ENCODE measurements at places on chromosomes 5 and 9.

DNA sequence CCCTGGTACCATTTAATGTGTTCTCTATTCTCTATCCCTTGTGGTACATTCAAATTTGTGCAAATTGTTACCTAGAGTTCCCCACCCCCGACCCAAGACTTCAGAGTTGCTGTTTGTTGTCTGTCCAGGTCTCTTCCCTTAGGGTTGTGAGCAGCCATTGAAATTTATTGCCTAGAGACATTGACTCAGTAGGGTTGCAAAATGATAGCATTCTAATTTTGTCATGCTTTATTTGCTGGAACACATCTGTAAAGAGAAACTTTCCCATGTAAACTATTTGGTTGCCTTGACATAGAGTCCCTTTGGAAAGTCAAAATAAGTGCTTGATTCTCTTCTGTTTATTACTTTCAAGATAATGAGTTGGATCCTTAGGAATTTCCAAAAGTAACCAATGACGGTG lies 91.7 kb upstream of the KLF9 start:
- no peak for DNase-seq

GRCh38 chr5:135876146-135876545 lies 19.5 kb downstream of the IL9 start:
- DNase-seq, result no peak

GRCh38 chr5:51732304-51732703 lies 349.1 kb downstream of the ISL1 start:
- no peak for DNase-seq

GRCh38 chr5:159218595-159219023 lies 9.3 kb upstream of the RNF145 start:
- DNase-seq, result no peak

- no peak for DNase-seq
Observed at GRCh38 chr5:83844449-83845068, 123.9 kb upstream of the HAPLN1 start.

GRCh38 chr5:34791761-34792244 lies 47.2 kb upstream of the TTC23L start:
- no peak for DNase-seq

GRCh38 chr5:145780982-145781381 lies 54.2 kb downstream of the PRELID2 start:
- no peak for DNase-seq

GRCh38 chr9:98380065-98380681 lies 124.7 kb upstream of the TBC1D2 start:
- DNase-seq, result no peak

DNA sequence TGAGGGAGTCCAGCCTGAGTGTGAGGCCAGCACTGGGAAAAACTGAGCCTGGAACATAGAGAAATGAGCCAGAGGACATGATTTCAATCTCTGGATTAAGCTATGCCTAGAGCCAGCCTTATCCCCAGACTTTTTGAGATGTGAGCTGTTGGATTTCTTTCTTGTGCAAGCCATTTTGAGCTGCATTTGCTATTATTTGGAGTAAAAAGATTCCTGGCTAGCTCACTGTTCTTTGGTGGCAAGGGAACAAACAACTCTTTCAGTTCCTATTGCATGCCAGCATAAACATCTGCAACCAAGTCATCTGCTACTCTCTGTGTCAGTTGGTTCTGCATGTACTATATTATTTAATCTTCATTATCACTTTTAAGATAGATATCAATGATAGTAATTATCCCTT lies 70.1 kb upstream of the MAN2A1 start:
- no peak for DNase-seq

GRCh38 chr9:136394312-136395019 lies 5.5 kb downstream of the SNAPC4 start:
- DNase-seq, result no peak

- no peak for DNase-seq
Observed at GRCh38 chr5:74169701-74170100, 470.8 kb downstream of the ENC1 start.

DNA sequence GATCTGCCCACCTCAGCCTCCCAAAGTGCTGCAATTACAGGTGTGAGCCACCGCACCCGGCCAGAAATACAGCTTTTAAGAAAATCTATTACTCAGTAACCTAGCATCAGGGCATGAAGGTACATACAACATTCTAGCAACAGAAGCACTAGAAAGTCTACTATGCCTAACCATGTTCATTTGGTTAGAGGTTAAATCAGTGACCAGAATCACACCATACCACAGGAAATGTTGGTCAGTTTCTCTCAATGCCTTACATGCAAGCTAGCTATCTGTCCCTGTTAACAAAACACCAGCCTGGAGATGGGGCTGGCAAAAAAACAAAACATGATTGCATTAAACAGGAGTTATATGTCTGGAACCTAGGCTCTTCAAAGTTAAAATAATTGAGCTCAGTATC lies 104.1 kb downstream of the STRBP start:
- no peak for DNase-seq

- no peak for DNase-seq
Observed at GRCh38 chr5:158992037-158992740, 107.5 kb downstream of the EBF1 start.

DNA sequence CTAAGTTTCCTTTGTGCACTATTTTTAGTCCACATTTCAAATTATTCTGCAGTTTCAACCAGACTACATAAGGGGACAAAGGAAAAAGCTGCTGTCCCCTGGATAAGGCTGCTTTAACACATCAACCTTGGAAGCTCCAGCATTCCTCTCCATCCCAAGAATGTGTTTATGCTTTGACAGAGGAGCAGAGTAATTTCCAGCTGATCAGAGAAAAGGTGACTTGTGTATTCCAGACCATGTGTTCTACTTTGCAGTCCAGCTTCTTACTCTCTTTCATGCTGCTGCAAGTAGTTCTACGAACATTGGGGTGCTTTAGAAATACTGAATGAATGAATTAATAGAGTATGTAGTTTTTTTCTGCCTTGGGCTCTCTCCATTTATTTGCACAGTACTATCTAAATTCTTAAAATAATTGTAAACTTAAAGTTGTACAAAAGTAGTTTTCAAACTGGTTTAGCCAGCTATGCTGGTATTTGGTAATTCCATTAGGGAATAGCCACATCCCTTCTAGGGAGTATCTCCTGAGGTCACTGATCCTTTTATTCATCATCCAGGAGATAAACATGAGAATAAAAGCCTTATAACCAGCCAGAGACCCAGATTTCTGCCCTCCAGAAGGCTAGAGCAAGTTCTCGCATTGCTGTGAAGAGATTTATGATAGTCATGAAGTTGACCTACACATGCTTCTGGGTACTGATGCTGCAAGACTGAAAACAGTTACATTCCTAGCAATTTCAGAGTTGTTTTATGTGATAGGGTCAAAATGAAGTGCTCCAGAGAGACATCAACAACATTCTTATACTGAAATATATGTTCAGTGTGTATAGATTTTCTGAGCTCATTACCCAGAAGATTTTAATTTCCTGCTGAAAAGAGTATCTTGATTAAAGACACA lies 215.2 kb downstream of the COMMD10 start:
- DNase-seq, result no peak

GRCh38 chr9:116585896-116586295 lies 101.2 kb upstream of the TRIM32 start:
- DNase-seq, result no peak

DNA sequence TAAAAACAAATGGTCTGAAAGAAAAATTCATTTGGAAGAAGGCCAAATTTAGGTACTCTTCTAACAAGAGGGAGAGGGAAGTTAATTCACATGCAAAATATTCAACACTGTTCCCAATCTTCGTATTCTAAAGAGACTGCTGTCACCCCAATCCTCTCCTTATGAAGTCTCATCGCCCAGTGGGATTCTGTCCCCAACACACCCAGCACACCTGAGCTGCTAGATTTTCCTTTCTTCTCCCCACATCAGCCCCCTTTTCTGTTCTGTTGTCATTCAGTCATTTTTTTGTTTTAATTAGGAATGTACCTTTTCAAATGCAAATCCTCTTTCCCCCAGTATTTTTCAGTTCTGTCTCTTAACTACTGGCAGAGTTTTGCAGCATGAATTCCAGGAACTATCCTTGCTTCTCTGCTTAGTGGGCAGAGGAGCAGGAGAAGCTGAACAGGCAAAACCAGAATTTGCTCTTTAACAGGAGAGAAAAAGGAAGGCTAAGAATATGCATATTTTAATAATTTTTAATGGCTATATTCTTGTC lies 366.9 kb downstream of the MAN2A1 start:
- DNase-seq, result no peak

DNA sequence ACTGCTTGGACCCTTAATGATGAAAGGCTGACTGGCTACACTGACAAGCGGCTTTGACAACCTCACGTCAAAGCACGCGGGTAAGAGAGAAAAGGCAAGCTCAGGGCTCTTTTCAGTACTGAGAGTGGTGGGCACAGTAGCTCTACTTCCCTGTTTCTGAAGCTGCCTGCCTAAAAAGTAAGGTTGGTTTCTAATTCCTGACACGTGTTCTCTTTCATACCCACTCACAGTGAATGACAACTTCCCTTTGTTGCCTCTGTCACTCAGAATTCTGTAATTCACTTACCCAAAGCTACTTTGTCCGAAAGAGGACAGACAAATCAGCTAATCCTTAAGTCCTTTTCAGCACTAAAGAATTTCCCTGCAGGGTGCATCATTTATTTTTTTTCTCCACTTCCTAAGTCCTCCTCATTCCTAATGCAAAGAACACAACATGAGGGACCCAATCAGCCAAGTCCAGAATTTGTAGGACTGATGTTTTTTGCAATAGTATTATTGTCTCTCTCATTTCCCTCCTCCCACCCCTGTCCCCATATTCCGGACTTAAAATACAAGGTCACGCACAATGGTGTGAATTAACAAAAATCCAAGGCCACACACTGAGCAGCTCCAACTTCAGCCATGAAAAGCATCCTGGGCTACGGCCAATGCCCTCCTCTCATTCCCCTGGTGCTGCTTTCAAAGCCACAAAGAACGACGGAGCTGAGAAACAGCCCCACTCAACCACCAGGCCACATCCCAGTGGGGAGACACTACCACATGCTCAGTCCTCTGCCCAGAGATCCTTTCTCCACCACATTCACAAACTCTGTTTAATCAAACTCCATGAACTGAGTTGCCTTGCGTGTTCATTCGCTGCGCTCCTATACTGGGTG lies 221.0 kb downstream of the TSSK1B start:
- peak; percentile 53 for DNase-seq

DNA sequence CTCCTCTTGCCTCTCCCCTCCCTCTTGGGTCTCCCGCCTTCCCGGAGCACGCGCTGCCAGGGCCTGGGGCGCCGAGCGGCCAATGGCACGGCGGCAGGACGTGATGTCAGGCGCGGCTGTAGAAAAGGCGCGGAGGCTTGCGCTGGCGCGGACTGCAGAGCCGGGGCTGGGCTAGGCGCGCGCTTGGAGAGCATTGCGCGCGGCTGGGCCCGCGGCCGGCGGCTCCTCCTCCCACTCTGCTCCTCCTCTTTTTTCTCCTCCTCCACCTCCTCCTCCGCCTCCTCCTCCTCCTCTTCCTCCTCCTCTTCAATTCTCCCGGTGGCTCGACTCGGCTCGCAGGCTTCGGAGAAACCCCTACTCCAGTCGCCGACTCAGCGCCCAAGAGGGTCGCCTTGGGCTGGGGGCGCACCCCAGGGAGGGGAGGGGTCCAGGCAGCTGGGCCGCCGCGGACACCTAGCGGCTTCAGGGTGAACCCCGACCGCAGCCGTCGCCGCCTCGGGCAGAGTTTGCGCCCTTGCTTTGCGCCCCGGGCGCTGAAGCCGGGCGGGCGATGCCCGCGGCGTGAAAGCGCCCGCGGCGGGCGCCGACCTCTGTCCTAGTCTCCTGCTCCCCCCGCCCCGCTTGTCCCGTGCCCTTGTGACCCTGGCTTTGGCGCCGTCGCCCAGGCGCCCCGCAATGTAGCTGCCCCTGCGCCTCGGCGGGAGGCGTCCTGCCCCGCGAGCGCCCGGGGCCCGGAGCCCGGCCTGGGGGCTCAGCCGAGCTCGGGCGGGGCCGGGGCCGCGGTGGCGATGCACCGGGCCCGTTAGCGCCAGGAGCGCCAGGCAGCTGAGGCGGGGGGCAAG lies at the start of gene LHX2:
TSS of gene LHX2 (plus strand) at position 309 of the 842 bp plus-strand sequence. CDS start 581 bp downstream, outside the sequence.
- DNase-seq, result peak; percentile 93

- DNase-seq, result no peak
Observed at GRCh38 chr9:136827794-136828473, 14.3 kb upstream of the AJM1 start.

GRCh38 chr9:16501726-16502125 lies 368.7 kb downstream of the BNC2 start:
- DNase-seq, result no peak

- DNase-seq, result no peak
Observed at GRCh38 chr9:136606687-136607333, 55.9 kb upstream of the EGFL7 start.

DNA sequence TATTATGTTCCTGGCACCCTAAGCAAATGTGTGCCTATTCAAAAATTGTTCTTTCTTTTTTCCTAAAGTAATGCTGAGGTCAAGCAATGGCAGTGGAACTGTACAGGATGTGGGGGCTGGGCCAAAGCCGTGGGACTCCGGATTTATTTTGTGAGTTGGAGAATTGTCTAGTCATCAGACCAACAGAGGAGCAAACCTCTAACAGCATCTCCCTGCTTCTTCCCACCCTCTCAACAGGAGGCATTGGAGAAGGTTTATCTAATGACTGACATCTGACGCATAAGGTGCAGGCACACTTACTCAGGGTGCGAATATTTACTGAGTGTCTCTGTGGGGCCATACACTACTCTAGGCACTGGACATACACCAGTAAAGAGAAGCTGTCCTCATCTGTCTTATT lies 38.6 kb downstream of the MARCHF11 start:
- no peak for DNase-seq

DNA sequence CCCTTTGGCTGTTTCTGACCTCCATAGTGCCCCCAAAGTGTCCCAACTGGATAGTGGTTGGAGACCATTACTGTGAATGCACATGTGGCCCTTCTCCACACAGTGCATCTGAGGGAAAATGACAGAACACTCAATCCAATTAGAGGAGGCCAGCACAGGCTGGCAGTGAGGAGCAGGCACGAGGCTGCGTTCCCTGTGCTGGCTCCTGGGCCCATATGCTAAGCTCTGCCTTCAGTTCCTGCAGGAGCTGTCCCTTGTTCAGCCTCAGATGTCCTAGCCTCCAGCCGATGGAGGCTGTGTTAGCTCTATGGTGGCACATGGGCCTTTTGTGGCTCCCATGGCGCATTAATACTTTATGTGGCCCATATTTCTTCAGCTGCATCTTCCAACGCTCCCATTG lies 35.8 kb downstream of the ALG2 start:
- no peak for DNase-seq

GRCh38 chr9:13009871-13010270 lies 235.1 kb downstream of the LURAP1L start:
- DNase-seq, result no peak

- DNase-seq, result no peak
Observed at GRCh38 chr9:116325924-116326323, 172.3 kb downstream of the PAPPA start.

DNA sequence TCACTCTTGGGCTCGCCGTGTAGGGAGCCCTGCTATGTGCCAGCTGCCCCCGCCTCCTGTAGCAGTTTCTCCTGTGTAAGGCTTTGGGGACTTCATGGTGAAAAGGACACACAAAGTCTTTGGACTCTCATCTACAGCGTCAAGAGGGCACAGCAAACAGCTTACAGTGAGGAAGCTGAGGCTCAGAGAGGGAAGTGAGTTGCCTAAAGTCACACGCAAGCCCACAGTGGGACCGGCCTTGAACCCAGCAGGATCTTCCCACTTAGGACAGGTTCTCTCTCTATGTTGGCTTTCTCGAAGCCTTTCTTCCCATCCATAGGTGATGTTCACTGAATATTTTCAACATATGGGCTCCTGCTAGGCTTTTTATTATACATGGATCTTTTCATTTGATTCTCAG lies 9.8 kb upstream of the PRRX2 start:
- DNase-seq, result no peak

- no peak for DNase-seq
Observed at GRCh38 chr9:129697656-129698253, 32.3 kb downstream of the PRRX2 start.

- no peak for DNase-seq
Observed at GRCh38 chr9:19748278-19749126, 40.3 kb downstream of the SLC24A2 start.
